ENCODE measurements at places on chromosomes 5 and 9. TPM values are rescaled to one million over a fixed set of nuclear protein-coding genes. Genes with fewer than 3 reads are reported as not detected.

GRCh38 chr9:73160868-73161267 is 9.2 kb downstream of the ANXA1 start:
- DNase-seq = no peak

GRCh38 chr9:137535120-137535428 is 15.1 kb downstream of the PNPLA7 start:
- no peak for DNase-seq

DNA sequence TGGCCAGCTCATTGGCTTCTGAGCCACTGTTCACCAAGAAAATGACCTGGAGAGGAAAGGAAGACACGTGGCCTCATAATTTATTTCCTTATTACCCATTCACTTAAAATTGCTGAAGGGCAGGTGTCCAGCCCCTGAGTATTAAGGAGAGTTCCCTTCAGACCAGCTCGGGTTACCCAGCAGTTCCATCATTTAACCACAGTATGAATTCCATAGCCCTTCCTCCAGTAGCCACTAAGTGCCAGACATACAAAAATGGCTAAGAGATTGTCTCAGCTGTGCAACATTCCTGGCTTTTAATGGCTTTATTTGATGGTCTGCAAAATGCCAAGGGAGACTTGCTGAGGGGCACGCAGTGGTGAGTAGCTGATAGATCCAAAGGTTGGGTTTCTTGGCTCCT is 12.5 kb downstream of the AGXT2 start:
- no peak for DNase-seq

DNA sequence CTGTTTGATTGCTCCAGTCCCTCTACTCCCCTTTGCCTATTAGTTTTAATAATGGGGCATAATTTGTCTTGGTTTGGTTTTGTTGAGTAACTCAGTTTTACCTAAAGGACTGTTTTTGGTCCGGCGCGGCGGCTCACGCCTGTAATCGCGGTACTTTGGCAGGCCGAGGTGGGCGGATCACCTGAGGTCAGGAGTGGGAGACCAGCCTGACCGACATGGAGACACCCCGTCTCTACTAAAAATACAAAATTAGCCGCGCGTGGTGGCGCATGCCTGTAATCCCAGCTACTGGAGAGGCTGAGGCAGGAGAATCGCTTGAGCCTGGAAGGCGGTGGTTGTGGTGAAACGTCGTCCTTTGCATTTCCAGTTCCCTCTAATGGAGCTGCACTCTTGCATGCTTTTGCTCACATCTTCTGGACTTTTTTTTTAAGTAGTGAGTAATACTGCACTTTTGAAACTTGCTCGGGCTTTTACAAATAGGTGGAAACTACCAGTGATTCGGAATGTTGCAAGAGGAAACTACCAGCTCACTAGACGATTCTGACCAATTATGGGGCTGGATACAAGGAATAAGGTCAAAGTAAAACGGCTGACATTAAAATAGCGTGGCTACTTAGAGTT is 721 bp upstream of the MAML1 start:
- peak; percentile 60 for DNase-seq

- no peak for DNase-seq
Measured at GRCh38 chr9:120829650-120830049, 13.1 kb downstream of the PSMD5 start.

- no peak for DNase-seq
Measured at GRCh38 chr5:107668154-107669095, 2.3 kb downstream of the EFNA5 start.

DNA sequence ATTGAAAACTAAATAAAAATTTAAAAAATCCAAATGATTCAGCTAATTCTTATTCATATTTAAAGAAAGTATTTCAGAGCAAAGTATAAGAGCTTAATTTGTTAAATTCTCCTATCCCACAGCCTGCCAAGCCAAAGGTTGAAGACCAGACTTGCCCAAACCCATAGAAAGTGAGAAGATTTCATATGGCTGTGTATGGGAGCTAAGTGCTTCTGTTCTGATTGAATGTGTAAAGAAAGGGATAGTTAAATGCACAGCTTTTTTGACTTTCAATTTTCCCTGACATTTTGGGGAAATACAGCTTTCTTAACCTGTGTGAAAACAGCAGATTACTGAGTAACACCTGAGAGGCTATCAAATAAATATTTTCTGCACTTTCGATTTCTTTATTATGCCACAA is 125.0 kb upstream of the MTAP start:
- DNase-seq = no peak

DNA sequence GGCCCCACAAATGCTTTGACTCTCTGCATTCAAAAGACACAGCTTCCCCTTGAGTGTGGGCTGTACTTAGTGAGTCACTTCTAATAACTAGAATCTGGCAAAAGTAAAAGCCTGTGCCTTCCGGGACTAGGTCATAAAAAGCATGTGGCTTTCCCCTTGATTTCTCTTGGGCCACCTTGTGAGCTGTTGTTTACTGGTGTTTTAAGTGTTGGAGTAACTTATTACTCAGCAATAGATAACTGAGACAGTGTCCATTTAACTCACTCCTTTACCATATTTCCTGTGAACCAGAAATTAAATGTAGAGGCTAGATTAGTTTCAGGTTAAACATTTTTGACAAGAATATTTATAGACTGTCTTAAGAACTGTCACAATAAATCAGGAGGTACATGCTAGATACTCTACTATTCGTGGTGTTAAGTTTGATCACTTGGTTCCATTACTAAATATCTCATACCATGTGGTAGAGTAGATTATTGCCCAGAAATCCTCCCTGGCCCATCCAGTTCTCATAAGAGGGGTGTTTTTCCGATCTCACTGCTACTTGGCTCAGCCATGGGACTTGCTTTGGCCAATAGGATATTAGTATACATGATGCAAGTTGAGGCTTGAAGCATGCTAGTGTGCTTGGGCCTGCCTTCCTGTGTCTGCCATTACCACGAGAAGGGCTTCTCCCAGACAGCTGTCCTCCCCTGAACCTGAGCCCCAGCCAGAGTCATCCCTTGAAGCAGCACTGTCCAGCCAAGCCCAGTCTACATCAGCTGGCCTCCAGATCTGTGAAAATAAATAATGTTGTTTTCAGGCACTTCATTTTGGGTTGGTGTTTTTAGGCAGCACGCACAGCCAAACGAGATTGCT is 10.4 kb upstream of the CMBL start:
- no peak for DNase-seq

DNA sequence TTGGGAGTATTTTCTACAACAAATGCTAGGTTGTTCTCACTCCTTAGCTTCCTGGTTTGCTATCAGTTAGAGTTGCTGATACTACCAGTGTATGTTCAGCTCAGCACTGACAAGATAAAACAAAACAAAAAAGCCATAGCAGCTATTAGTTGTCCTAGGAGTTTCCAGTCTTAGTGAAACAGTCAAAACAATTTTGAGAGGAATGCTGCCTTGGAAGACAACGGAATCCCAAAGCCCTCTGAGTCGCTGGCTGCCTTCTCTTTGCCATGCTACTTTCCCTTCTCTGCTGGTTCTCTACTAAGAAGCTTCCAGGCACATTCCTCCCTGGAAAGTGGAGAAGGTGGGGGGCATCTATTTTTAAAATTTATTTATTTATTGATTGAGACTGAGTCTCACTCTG is 5.4 kb upstream of the CREBRF start:
- DNase-seq = no peak

DNA sequence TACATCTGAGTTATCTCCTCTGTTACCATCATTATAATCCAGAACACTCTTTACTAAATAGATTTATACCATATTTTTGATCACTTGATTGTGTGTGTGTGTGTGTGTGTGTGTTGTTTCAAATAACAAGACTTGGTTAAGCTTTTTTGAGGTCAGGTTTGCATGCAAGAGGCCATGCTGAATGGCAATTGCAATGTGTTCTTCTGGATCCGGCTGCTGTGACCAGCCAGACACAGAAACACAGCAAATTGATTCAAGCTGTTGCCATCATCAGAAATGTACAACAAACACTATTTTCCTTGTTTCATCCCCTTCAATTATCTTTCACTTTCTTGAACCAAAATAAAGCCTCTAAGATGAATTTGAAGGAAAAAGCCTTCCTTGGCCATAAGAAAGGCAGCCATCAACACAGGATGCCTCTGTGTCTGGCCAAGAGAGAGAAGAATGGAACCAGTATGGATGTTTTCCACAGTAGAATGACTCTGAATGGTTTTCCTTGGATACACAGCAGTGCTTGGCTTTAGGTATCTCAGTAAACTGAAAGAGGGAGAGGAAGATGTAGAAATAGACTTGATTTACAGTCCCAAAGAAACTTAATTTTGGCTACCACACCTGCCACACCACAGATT is 53.9 kb downstream of the DPYSL3 start:
- no peak for DNase-seq

DNA sequence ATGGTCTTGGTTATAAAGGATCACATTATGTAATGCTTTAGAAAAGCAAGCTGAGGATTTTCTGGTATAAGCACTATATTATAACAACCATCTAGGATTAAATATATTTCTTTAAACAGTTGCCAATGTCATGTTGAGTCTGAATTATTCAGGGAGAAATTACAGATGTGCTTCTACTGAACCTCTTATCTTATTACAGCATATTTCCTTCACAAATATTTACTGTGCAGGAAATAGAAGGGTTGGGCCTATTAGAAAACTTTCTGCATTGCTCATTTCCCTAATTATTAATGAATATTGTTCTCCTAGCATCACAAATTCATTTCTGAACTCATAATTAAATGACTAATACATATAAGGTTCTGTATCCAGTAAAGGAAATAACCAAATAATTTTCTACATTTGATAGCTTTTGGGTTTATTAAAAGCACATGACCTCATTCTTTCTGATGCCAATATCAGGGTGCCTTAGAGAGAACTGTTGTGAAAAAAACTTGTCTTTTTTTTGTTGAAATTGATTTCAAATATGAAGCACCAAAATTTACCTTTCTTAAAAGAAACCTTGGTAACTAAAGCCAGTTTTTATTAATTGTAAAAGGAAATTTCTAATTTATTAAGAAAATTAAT is 476.8 kb upstream of the PTGER4 start:
- no peak for DNase-seq

DNA sequence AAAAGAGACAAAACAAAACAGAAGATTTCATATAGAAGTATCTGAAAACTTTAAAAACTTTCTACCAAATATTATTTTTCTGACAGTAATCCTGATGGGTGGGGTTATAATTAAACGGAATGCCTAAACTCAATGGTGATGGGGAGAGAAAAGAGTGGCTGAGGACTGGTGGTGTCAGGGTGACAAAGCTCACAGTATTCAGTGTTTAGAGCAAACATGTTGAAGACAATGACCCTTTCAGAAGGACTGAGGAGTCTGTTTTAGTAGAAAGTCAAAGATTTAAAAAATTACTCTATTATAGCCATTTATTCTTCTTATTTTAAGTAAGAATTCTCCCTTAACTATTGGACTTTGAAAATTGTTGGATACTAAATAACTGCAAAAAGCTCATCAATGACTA is 1144.0 kb downstream of the TAF11L14 start:
- no peak for DNase-seq

DNA sequence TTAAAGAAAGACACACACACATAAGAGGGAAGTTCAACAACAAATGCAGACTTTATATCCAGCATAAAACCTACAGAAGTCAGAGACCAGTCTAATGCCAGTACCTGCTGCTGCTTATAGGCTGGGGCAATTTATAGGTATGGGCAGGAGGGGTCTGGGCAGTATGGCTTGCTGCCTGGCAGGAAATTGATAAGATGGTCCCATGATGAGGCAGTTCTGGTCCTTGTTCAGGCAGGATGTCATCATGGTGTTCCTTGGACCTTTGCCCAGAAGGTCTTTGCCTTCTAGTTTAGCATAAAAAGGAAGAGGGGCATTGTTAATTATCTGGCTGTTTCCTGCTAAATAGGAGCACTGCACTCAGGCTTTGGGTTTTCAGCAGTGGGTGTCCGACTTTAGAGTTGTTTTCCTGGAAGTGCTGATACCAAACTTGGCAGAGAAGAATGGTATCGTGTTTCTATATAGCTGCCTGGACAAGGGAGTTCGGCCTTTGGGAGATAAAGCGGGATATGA is 10.4 kb upstream of the PDCD1LG2 start:
- DNase-seq = no peak

- no peak for DNase-seq
Measured at GRCh38 chr5:5276951-5277517, 136.9 kb downstream of the ADAMTS16 start.

GRCh38 chr5:52893105-52893504 is 96.0 kb upstream of the ITGA2 start:
- peak; percentile 44 for DNase-seq

GRCh38 chr5:139664727-139665351 is 16.7 kb downstream of the CXXC5 start:
- DNase-seq = no peak

GRCh38 chr5:8689773-8690172 is 820.8 kb downstream of the MTRR start:
- DNase-seq = no peak

DNA sequence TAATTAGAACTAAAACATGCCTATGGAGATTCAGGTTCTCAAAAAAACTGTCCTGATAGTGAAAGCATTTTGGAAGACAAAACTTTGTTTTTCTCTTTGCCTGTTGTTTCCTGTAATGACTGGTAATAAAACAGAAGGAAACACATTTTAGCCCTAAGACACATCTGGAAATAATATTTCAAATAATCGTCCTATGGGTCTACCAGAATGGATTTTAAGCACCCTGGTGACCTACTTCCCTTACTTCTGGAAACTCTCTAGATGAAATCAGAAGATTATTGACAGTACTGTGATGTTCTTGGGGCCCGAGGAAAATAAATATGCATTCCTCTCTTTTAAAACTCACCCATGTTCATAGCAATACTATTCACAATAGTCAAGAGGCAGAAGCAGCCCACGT is 110.1 kb upstream of the TLE4 start:
- no peak for DNase-seq

GRCh38 chr5:170293273-170293672 is 4.3 kb downstream of the LCP2 start:
- no peak for DNase-seq

DNA sequence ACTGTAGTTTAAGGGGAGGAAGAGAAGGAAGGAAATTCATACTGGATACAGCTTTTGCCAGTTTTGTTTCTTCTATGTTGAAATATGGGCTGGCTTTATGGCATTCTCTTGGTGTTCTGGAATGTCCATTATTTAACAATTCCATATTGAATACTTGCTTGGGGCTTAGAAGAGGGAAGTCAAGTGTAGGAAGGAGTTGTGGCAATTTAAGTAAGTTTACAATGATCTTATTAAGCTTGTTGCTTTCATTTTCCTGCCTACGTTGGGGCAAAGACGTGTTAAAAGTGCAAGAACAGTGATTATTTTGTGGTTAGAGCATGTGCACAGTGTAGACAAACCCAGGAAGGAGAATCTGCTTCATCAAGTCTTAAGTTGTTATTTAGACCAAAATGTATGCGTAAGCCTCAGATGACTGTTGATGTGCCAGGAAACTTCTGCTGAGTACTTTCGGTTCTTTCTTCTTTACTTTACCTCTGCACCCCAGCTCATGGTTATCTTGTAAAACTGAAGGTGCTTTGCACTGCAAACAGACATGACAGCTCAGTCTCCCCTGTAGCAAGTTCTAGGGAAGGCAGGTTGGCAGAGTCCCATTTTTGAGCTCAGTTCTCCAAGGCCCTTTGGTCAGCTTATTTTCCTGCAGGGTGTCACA is 75.8 kb downstream of the F2RL2 start:
- no peak for DNase-seq

GRCh38 chr9:104779946-104780535 is 16.1 kb downstream of the NIPSNAP3B start:
- no peak for DNase-seq

Gene STKLD1
- 0.95 TPM for polyA plus RNA-seq

Gene EPB41L4B
- 1.5 TPM for polyA plus RNA-seq

Gene NSMF
- 20.7 TPM for polyA plus RNA-seq

Gene NUTM2G
- polyA plus RNA-seq = not detected

Gene C5orf58
- not detected for polyA plus RNA-seq

Gene SLC25A2
- polyA plus RNA-seq = not detected

Gene TAF11L5
- not detected for polyA plus RNA-seq

Gene C5orf46
- polyA plus RNA-seq = not detected

Gene KCNV2
- polyA plus RNA-seq = not detected

Gene IFNA13
- not detected for polyA plus RNA-seq
